CD4-positive, alpha-beta T cell treated with Interleukin-12 subunit alpha and Interleukin-12 subunit beta, for 1 hour (primary cell): ENCODE measurements at places on chromosomes 11 and 22.

- no peak for DNase-seq
These were observed 15.0 kb upstream of the YWHAH start for GRCh38 chr22:31929167-31929930.

DNA sequence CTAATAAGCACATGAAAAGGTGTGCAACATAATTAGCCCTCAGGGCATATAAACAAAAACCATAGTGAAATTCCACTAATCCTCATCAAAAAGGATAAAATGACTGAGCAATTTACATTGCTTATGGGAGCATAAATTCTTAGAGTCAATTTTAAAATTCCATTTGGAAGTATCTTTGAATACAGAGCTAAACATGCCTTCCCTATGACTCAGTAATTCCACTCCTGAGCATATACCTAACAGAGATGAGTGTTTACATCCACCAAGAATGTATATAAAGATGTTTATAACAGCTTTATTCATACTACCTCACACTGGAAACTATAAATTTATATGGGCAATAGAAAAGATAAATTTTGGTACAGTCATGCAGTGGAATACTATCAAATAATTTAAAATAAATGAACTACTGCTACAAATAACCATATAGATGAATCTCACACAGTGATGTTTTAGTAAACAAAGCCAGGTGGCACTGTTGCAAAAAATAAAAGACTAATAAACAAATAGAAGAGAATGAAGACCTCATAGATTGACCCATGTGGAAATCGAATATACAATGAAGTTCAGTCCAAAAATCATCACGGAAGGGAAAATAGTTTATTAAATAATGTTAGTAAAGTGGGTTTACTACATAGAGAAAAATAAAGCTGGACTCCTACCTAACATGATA, 8.2 kb upstream of the OR2D2 start:
- DNase-seq: no peak

DNA sequence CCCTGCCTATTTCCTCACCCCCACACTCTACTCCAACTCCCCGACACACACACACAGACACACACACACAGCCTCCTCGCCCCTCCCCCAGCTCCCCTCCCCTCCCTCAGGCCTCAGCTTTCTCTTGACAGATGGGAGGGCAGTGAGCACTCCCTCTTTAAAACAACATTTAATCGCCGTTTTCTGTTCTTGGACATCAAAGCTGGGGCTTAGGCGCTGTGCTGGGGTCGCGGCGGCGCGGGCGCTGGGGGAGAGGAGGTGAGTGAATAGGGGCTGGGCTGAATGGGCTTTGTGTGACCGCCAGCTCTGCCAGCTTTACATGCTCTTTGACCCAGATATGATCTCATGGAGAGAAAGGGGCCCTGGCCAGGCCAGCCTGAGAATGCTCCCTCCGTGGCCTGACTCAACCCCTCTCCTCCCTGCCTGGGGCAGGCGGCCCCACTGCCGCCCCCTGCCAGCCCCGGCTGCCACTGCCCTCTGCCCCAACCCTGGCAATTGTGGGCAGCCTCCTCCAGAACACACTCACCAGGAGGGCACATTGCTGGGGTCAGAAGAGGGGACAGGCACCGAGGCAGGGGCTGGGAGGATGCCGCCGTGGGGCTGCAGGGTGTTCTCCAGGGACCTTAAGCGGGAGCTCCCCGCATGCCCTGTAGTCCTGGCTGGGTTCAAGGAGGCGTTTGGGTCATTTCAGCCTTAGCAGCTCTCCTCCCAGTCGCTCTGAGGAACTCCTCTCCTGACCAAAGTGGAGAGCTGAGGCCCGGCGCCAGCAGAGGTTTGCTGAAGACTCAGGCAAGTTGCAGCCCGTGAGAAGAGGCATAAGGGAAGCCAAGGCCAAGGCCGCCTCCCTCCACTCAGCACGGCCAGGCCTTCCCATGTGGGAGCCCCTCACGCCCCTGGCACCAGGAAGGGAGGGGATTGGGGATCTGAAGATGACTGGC, 38.3 kb upstream of the NNMT start:
- DNase-seq: no peak

- DNase-seq: no peak
These were observed 485.8 kb upstream of the CADM1 start for GRCh38 chr11:115990004-115990447.

GRCh38 chr22:50620593-50621355, 7.2 kb downstream of the ARSA start:
- DNase-seq: peak; percentile 65

DNA sequence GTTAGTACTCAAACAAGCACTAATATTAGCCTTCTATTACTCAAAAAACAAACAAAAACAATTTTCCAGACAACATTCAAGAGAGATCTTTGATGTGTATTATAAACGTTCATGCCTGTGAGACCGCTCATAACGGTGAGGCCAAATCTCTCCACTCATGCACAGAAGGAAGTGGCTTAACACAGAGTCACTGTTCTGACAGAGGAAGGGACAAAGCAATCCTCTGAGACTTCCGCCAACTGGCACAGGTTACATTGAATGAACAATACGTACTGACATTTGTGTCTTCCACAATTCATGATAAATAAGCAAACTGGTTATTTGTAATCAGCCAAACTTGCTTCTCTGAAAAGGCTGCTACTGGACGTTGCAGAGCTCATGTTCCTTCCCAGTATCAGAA, 30.5 kb downstream of the CHKA start:
- DNase-seq: no peak

- DNase-seq: no peak
These were observed 58.0 kb downstream of the C11orf91 start for GRCh38 chr11:33642461-33643166.

- DNase-seq: no peak
These were observed 36.4 kb upstream of the E2F8 start for GRCh38 chr11:19276859-19277808.

DNA sequence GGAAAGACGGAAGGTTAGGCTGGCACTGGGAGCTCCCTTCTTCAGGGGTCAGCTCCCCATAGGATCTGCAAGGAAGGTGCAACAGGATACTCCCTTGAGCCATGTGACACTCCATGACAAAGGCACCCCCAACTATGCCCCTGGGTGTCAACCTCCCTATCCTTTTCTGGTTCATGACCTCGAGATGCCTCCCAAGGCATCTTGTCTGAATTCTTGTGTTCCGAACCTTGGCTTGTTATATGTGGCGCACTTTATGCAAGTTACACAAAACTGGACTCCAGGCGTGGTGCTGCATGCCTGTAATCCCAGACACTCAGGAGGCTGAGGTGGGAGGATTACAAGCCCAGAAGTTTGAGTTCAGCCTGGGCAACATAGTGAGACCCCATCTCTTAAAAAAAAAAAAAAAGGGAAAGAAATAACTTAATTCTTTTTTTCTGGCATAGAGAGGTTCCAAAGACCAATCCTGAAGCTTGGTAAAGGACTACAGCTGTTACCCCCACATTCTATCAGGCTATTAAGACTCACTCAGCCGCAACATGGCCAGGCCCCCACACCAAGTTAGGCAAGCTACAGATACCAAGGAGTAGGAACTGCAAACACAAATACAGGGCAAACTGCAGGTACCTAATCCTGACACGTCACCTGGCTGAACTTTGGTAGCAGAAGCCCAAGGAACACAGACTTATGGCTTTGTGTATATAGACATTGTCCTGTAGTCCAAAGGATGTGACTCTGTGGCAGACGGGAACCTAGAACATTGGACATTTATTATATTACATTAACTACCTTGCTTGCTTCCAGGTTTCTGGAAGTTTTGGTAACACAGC, 1.4 kb downstream of the C11orf24 start:
- no peak for DNase-seq

- DNase-seq: no peak
These were observed 33.7 kb upstream of the LINC01488 start for GRCh38 chr11:69447786-69448185.

GRCh38 chr11:89583580-89583979, 92.4 kb upstream of the NOX4 start:
- DNase-seq: no peak

DNA sequence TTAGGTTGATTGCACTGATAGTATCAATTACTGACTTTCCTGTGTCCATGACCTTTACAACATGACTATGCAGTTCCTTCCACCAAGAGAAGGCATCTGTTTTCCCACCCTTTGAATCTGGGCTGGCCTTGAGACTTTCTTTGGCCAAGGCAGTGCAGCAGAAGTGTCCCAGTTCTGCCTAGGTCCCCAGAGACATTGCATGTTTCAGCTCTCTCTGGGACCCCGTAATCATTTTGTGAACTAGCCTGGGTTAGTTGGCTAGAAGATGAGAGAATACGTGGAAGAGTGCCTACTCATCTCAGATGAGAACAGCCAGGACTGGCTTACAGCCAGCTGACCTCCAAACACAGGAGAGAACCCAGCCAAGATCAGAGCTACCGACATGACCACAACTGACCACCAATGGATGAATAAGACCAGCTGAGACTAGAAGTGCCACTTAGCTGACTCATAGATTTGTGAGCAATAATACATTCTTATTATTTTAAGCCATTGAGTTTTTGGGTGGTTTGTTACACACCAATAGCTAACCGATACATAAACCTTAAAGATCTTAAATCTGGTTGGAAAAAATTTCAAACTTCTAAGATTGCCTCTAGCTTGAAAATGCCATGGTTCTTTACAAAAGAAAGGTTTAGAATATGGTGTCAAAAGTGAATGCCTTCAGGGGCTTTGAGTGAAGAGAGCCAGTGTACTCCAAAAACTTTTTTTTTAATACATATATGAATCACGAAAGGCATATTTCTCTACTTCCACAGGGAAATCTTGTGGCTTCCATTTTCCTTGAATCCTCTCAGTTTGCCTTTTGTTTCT, 145.2 kb downstream of the FBXO7 start:
- no peak for DNase-seq

DNA sequence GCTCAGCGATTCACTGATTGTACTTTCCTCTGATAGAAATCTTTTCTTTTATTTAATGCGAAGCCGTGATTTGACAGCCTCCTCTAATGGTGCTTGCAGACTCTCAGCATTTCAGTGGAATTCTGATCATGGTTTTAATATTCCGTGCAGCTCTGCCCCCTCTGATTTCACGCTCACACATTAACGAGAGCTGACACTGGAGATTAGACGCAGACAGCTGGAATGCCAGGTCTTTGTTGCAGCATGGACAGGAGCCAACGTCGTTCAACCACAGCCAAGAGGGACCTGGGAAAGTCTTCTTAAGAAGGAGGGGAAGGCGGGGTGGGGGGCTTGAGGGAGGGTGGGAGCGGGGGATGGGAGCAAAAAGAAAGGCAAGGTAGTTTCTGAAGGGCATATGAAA, 186.4 kb downstream of the BLID start:
- DNase-seq: no peak

- no peak for DNase-seq
These were observed 379.6 kb upstream of the NARS2 start for GRCh38 chr11:78954261-78954660.

DNA sequence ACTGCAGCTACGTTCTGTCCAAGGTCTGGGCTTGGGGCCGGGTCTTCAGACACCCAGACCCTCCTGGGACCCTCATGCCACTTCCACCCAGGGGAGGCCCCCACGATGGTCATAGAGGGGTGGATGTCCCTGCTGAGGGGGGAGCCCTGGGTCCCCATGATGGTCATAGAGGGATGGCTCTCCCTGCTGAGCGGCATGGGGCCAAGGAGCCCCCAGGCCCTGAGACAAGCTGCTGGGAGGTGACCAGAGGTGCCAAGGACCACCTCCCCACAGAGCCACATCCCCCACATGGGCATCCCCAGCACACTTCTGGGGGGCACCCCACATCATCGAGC, 7.2 kb downstream of the MUC5B start:
- no peak for DNase-seq

DNA sequence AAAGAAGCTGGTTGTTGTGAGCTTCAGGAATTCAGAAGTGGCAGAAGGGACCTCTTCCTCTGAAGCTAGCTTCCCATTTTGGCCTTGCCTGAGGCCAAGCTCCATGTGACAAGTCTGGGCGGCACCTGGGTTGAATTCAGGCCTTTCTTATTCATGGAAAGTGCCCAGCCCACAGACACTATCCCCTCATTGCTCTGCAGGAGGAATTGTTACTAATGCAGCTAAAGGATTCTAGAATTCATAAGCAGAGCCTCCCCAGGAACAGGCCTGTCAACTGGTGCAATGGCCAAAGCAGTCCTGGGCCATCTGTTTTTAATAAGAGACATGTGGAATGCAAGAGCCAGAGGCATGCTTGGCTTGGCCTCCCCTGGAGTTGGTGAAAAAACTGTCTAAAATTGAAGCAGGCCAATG, 71.4 kb downstream of the SLC1A2 start:
- DNase-seq: no peak

DNA sequence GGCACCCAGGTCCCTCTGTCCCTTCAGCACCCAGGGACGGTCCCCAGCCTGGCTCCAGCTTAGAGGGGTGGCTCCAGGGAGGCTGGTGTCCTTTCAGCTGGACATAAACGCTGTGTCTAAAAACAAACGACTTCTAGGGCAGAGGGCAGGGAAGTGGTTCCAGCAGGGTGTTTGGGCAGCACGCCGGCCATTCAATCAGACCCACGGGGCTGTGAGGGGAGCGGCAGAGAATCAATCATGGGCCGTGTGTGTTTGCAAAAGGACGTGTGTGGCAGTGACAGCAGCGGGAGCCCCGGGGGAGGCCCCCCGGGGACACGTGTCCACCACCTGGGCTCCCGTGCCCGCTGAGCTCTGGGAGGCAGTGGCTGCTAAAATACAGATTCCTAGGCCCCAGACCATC, 127.7 kb downstream of the MN1 start:
- no peak for DNase-seq

DNA sequence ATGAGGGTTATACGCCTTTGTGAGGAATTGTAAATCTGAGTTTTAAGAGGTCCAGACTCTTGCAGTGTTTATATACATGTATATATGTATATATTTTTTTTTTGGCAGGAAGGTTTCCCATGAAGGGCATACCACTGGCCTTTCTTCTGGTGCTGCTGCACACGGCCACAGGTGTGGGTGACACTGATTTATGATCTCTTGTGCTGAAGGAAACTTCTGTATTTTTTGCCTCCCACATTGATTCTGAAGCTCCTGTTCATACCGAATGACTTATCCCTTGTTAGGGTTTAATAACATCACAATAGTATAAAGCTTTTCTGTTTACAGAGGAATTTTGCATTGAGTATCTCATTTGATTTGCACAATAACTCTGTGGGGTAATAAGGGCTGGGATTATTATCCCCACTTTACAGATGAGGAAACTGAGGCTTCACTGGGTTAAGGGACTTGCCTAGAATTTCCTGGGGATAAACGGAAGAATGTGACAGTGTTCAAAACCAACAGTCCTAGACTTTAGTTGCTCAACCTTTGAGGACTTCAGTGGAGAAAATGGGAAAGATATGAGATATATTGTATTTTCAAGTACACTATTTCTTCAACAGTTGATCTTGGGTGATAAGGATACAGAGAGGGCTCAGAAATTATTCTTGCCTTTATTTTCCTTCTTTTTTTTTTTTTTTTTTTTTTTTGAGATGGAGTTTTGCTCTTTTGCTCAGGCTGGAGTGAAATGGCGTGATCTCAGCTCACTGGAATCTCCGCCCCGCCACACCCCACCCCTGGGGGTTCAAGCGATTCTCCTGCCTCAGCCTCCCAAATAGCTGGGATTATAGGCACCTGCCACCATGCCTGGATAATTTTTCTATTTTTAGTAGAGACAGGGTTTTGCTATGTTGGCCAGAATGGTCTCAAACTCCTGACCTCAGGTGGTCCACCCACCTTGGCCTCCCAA, 70.1 kb downstream of the MICAL2 start:
- no peak for DNase-seq
